ENCODE measurements at places on chromosomes 6 and 20. TPM values are rescaled to one million over a fixed set of nuclear protein-coding genes. Genes with fewer than 3 reads are reported as not detected.

TRAM2 gene
- 24.3 TPM for total RNA-seq

WFDC10B gene
- total RNA-seq = not detected

TGIF2 gene
- total RNA-seq = 20.1 TPM

KCNG1 gene
- 3.4 TPM for total RNA-seq

MRPS18A gene
- total RNA-seq = 37.8 TPM

MYL9 gene
- total RNA-seq = 4.3 TPM

SLC24A3 gene
- 0.16 TPM for total RNA-seq

TRAPPC3L gene
- under 0.01 TPM for total RNA-seq

FAXC gene
- 0.81 TPM for total RNA-seq

CSE1L gene
- 106 TPM for total RNA-seq

MGME1 gene
- 11.2 TPM for total RNA-seq

Data from bladder microvascular endothelial cell (primary cell).